ENCODE measurements at places on chromosomes 5 and 9.

DNA sequence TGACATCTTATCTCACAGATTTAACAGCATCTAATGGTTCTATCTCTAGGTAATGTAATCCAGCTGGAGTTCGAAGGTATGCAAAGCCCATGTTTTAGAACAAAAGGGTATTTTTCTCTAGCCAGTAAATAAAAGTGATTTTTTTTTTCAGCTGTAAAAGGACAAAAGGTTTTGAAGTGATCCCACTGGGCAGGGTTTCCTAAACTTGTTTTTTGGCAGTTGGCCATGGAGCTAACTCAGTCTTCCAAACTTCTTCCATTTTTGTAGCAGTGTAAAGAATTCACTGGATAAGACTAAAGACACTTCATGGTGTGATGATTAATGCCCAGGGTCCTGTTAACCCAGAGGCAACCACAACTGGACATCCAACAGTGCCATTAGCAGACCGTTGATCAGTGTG is 63.8 kb downstream of the TMEM252 start:
- DNase-seq = no peak

GRCh38 chr9:512555-513272 is 298.0 kb downstream of the DOCK8 start:
- DNase-seq = no peak

DNA sequence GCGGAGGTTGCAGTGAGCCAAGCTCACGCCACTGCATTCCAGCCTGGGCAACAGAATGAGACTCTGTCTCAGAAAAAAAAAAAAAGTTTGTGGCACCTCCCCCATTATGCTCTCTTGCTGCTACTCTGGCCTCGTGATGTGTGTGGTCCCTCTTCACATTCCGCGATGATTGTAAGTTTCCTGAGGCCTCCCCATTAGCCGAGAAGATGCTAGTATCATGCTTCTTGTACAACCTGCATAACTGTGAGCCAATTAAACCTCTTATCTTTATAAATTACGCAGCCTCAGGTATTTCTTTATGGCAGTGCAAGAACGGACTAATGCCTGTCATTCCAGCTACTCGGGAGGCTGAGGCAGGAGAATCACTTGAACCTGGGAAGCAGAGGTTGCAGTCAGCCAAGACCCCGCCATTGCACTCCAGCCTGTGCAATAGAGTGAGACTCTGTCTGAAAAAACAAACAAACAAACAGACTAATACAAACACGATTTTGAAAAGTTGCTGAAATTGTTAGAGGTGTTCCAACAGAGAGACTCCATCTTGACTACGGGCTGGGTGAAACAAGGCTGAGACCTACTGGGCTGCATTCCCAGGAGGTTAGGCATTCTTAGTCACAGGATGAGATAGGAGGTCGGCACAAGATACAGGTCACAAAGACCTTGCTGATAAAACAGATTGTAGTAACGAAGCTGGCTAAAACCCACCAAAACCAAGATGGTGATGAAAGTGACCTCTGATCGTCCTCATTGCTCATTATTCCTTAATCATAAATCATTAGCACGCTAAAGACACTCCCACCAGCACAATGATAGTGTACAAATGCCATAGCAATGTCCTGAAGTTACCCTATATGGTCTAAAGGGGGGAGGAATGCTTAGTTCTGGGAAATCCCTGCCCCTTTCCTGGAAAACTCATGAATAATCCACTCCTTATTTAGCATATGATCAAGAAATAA is 8.3 kb upstream of the AFF4 start:
- DNase-seq = no peak

DNA sequence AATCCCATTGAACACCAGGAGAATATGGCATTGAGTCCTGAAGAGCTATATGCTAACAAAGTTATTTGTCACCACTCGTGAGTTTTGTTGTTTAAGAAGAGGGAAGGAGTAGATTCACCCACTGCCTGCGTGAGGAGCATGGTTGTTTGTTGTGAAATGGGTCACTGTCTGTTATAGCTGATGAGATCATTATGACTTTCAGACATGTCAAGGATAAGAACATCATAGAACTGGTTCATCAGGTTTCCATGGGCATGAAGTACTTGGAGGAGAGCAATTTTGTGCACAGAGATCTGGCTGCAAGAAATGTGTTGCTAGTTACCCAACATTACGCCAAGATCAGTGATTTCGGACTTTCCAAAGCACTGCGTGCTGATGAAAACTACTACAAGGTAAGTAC is 76.9 kb downstream of the SYK start:
- DNase-seq = no peak

DNA sequence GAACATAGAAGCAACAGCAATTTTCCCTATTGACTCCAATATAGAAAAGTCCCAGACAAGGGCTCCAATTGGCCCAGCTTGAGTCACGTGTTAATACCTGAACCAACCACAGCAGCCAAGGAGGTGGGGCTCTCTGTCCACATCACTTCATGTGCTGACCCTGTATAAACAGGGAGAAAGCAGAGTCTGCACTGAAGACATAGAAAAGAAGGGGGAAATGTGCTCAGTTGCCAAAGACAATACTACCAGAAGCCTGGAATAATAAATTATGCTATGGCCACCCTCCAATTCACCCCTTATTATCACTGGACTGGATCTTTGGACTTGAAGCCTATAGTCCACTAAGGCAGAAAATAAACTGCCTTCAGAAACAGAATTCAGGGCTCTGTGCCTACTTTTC is 275.4 kb downstream of the EPB41L4A start:
- no peak for DNase-seq

- DNase-seq = peak; percentile 15
Observed at GRCh38 chr9:104775574-104775936, 11.6 kb downstream of the NIPSNAP3B start.

DNA sequence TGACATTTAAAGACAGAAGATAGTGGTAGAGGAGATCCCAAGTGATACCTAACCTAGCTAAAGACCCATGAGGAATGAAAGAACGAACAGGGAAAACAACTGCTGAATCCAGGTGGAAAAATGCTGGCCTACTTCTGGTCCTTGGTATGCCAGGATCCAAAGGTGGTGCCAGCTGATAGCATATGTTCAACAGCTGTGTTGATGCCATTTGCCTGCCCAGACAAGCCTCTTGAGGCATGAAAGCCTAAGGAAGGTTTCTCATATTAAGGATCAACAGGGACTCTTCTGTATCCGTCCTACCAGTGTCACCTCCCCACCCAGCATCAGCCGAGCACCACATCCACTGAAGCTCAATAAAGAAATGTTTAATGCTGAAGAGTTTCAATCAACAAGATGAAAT is 225.7 kb upstream of the DMRT1 start:
- no peak for DNase-seq

GRCh38 chr9:77707383-77708063 is 59.4 kb upstream of the GNA14 start:
- DNase-seq = no peak

GRCh38 chr9:7921545-7922197 is 122.1 kb upstream of the DMAC1 start:
- DNase-seq = no peak

DNA sequence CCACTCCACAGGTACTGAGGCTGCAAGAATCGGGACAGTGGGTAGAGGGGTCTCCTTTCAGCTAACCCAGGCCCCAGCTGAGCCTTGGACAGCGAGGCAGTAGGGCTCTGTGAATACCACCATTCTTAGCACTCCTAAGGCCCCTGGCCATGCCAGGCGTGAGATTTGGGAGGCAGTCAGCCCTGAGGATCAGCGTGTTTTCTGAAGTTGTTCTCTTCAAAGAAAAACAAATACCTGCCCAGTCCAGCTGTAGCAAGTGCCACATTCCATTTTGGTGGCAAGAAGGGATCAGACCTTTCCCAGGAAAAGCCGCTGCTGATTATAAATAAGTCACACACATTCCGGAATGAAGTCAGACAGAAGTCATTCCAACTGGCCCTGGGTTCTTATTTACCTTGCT is 47.8 kb downstream of the RALGPS1 start:
- DNase-seq = no peak

- no peak for DNase-seq
Observed at GRCh38 chr5:169809281-169809680, 171.0 kb downstream of the INSYN2B start.

DNA sequence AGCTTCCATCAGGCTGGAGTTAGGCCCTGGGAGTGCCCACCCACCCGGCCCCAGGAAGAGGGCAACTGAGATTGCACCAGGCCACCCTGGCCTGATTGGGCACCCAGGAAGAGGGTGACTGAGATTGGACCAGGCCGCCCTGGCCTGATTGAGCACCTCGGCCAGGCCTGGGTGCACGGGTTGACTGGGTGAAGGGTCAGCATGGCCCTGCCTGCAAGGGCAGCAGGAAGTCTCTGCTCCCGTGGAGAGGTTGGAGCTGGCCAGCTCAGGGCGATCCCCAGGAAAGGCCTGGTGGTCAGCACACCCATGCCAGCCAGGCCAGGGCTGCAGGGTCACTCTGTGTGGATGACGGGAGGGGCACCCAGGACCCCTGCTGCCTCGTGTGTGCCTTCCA is 11.8 kb downstream of the ADAMTSL2 start:
- DNase-seq = no peak

DNA sequence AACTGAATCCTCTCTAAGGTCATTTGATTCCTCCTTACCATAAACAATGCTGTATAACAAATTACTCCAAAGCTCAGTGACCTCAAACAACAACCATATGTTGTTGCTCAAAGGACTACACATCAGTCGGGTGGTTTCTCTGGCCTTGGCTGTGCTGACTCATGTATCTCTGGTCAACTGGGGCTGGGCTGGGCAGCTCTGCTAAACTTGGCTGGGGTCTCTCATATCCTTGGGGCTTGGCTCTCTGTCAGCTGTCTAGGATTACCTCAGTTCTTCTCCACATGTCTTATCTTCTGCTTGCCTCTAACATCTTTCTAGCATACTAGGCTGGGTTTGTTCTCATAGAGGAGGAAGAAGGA is 86.4 kb downstream of the GALNT10 start:
- DNase-seq = no peak

GRCh38 chr5:111412593-111412992 is 99.7 kb downstream of the STARD4 start:
- DNase-seq = no peak

- no peak for DNase-seq
Observed at GRCh38 chr5:117488976-117489500, 914.4 kb upstream of the SEMA6A start.

- DNase-seq = no peak
Observed at GRCh38 chr9:130508218-130508617, 63.5 kb downstream of the ASS1 start.

GRCh38 chr9:133955821-133956411 is 36.2 kb downstream of the VAV2 start:
- DNase-seq = no peak

DNA sequence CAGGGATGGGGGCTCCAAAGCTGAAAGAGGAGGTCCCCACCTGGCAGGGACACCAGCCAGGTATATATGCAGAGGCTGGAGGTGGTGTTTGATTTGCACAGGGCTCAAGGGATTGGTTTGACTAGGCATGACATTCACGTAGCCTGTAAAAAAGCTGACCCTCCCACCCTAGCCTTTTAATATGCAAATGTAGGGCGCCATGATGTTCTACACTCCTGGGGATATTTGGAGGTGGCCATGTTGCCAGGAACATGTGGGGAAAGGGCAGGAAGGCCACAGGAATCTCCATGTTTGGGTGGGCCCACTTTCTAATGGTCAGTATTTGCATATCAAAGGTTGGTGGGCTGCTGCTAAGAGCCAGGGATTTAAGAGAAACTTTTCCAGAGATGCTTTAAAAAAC is 12.0 kb upstream of the THG1L start:
- no peak for DNase-seq

DNA sequence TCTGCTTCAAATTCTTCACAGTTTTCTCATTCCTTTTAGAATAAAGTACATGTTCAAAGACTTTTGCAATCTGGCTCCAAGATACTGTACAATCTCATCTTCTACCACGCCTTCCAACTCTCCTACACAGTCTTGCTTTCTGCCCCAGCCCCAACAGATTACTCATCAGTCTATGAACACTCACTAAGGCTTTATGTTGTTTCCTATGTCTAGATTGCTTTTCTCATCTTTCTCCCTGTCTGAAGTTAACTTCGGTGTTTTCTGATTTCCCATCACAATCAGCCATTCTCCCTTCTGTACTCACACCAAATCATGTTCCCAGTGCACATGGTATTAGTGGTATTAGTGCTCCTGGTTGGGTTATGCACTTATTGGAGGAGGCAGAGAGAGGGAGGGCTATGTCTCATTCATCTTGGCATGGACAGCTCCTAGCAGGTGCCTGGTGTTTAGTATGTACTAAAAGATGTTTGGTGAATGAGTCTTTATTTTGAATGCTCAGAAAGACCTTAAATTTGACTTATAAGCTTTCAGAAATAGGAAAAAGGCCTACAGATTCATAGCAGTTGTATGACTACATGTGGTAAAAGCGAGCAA is 44.0 kb upstream of the ZNF608 start:
- no peak for DNase-seq

DNA sequence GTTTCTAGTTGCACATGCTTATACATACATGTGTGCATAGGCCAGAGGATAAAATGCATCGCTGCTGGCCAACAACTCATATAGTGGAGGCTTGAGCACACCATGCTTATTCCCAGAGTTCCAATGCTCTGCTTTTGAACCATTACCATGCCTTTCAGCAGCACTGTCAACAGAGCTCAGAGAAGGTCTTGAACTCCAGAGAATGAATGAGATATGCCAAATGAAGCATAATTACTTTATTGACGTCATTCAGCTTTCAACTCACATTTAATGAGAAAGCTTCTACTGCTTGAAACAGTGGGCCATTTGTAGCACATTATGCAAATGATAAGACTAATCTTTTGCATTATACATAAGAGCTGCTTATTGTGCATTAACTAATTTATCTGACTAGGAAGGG is 765.3 kb upstream of the GRAMD2B start:
- no peak for DNase-seq

DNA sequence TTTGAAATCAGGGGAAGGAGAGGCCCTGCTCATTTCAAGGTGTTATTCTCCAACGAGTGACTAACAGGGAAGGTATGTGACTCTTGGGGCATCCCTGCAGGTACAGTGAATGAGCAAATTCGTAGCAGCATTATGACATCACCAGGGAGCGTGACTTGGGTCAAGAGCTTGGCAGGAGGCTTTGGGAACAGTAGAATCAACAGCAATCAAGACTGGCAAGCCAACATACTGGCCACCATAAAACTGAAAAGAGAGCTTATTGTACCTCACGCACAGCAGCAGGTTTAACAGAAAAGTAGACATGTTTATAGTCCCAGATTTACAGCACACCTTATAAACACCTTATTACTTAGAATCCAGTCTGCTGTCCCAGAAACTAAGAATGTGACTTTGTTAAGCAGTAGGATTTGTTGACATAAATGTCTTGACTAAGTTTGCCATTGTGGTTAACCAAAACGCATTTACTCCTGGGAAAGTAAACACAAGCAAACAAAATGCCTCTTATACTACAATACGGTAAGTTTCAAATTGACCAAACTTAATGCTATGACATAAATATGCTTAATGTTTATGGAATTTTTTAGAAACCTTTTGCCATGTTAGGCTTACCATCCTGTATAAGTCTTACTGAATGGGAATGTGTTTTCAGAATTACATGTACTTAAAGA is 297.8 kb downstream of the NPR3 start:
- DNase-seq = no peak
